Caki2 (cell line): ENCODE measurements at places on chromosomes 6 and 20. TPM values are rescaled to one million over a fixed set of nuclear protein-coding genes. Genes with fewer than 3 reads are reported as not detected.

CST1 gene
- total RNA-seq, result 29.3 and 53.5 TPM in 2 replicates

- DNase-seq, result peak; percentile 25
These were observed 100.0 kb downstream of the OR2B2 start for GRCh38 chr6:27812078-27812804.

GRCh38 chr6:155317186-155317585 lies 2.9 kb upstream of the TFB1M start:
- no peak for DNase-seq

- DNase-seq, result no peak
These were observed 36.5 kb downstream of the SLC2A12 start for GRCh38 chr6:134015719-134016557.

DNA sequence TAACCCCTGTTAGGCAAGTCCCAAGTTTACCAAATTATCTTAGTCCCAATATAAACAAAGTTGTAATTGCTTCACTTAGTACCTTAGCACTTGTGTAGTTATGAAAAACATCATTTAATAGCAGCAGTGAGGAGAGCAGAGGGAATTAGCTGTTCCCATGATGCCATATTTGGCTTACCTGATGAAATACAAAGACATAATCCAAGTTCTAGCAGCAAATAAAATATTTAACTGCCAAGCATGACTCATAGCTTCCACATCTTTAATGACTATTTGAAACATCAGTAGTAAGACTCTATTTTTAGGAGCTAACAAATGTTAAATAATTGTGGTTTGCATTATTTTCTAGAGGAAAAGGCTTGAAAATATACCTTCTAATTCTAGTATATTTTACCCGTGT lies 94.0 kb upstream of the MCHR2 start:
- peak; percentile 8 for DNase-seq
